Activated T-helper 1 cell treated with anti-CD3 and anti-CD28 coated beads, Interleukin-12 subunit alpha, Interleukin-12 subunit beta, Interleukin-2, Interleukin-4 antibody, amounts not matched to agents 30 ng/mL and 10 ng/mL and 1 ng/mL, durations not matched to agents 14 hours and 24 hours and 36 hours (primary cell): ENCODE measurements at places on chromosomes 3 and 15. TPM values are rescaled to one million over a fixed set of nuclear protein-coding genes. Genes with fewer than 3 reads are reported as not detected.
A peak's percentile ranks its signal among the peaks of the same experiment; 100 is the strongest.

RCN2 gene
- total RNA-seq, result 39.9 and 42.2 TPM in 2 replicates

DNA sequence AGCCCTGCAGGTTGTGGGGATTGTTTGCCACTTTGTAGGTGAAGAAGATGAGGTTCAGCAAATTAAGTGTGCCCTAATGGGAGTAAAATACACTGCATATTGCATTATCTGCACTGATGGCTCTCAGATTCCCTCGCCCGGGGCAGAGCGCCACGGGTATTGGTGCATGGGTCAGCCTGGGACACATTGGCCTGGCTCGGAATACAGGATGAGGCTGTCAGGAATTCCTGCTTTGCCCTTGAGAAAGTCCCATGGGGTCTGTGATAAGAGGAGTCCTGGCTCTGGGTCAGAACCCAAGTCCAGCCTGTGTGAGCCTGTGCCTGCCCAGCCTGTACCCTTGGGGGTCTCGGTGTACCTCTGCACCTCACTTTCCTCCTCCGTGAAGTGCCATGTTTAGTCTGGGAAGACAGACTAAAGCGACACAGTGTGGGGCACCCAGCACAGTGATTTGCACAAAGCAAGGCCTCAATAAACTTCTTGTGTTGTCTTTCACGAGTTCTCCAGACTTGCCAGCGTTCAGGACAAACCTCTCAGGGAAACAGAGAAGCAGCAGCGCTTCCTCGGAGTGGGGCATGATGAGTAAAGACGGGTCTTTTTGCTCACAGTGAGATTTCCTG is 107.6 kb downstream of the LRRK1 start:
- no peaks in the 10 kb centered on the region for H3K36me3 ChIP-seq
- peaks cover 8% of the 10 kb centered on the region for H3K27me3 ChIP-seq
- H3K4me3 ChIP-seq, result no peak overlapping the region

DNA sequence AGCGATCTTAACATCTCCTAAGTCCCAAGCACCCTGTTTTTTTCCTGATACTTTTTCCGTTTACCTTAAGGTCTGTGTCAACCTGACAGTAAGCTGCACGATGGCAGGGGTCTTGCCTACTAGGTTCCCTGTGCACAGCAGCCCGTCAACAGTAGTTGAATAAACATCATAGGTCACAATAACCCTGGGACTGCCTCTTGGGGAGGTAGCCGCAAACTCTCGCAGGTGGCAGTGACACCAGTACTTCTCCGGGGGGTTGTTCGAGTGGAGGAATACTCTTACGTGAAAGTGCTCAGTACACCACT is 365 bp upstream of the PDCD6IP start:
- H3K4me3 ChIP-seq, result peak overlapping the region; percentile 95
- no peak for DNase-seq
- peaks cover 15% of the 10 kb centered on the region for H3K36me3 ChIP-seq
- H3K27ac ChIP-seq, result peak overlapping the region; percentile 95

- H3K36me3 ChIP-seq, result peaks cover 6% of the 10 kb centered on the region
- no peaks in the 10 kb centered on the region for H3K27me3 ChIP-seq
- no peak overlapping the region for H3K4me3 ChIP-seq
- no peak overlapping the region for H3K27ac ChIP-seq
- peaks cover 13% of the 10 kb centered on the region for H3K4me1 ChIP-seq
Observed at GRCh38 chr3:57783186-57784088, 27.3 kb downstream of the SLMAP start.

DNA sequence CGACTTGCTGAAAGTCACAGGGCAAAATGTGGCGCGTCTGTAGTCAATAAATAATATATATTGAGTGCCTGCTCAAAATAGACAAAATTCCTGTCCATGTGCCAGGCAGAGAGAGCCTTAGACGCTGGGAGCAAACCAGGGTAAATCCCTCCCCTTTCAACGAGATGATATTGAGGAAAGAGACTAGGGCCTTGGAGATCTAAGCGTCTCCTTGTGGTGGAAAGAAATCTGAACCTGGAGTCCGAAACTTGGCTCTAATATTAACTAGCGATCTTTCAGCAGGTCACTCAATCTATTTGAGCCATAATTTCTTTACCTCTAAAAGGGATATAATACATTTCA is 348 bp upstream of the DPP8 start:
- H3K27ac ChIP-seq, result peak overlapping the region; percentile 90
- peaks cover 7% of the 10 kb centered on the region for H3K36me3 ChIP-seq
- no peaks in the 10 kb centered on the region for H3K27me3 ChIP-seq
- H3K4me3 ChIP-seq, result peak overlapping the region; percentile 90

PROK2 gene
- not detected in 2 replicates for total RNA-seq

DNA sequence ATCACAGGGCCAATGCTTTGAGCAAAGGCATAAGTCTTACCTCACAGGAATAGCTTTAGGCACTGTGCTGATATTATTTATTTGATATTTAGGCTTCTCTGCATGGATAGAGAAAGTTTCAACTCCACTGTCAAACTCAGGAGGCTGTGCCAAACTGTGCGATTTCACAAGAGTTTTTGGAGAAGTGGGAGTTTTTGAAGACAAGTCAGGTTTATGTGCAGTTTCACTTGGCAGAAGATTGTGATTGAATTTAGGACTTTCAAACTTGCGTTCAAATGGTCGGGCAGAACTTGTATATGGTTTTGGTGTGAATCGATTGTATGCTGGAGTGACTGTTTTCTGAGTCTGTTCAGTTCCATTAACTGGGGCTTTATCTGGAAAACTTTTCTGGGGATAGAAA is 113.7 kb downstream of the TJP1 start:
- no peaks in the 10 kb centered on the region for H3K27me3 ChIP-seq
- H3K4me3 ChIP-seq, result no peak overlapping the region
- DNase-seq, result no peak
- H3K36me3 ChIP-seq, result no peaks in the 10 kb centered on the region
- no peaks in the 10 kb centered on the region for H3K4me1 ChIP-seq

DNA sequence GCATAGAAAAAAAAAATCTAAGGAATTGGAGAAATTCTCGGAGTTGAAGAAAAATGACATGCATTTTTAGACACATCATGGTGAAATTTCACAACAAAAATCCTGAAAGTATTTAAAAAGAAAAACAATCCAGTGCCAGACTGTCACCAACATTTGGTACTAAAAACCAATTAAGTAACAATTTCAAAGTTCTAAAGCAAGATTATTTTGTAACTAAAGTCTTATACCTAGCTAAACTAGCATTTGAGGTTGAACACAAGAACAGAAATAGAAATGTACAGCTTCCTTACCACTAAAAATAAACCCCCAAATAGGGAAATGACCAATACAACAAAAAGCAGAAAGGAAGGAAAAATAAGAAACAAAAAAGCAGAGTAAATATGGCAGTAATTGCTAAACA is 11.9 kb downstream of the TOMM70 start:
- DNase-seq, result no peak
- peaks cover 16% of the 10 kb centered on the region for H3K4me1 ChIP-seq
- H3K36me3 ChIP-seq, result peaks cover 35% of the 10 kb centered on the region
- H3K27ac ChIP-seq, result no peak overlapping the region
- H3K4me3 ChIP-seq, result no peak overlapping the region

GRCh38 chr3:158205994-158206393 is 96.1 kb downstream of the RSRC1 start:
- no peaks in the 10 kb centered on the region for H3K4me1 ChIP-seq
- H3K36me3 ChIP-seq, result peaks cover 12% of the 10 kb centered on the region
- no peak for DNase-seq
- no peak overlapping the region for H3K4me3 ChIP-seq
- H3K27ac ChIP-seq, result no peak overlapping the region
- no peaks in the 10 kb centered on the region for H3K27me3 ChIP-seq

GRCh38 chr3:15795651-15796308 is 2.0 kb downstream of the ANKRD28 start:
- peak overlapping the region; percentile 88 for H3K4me3 ChIP-seq
- peaks cover 22% of the 10 kb centered on the region for H3K36me3 ChIP-seq
- peaks cover 88% of the 10 kb centered on the region for H3K4me1 ChIP-seq
- H3K27me3 ChIP-seq, result no peaks in the 10 kb centered on the region
- DNase-seq, result no peak

- H3K27ac ChIP-seq, result no peak overlapping the region
- no peaks in the 10 kb centered on the region for H3K36me3 ChIP-seq
- DNase-seq, result no peak
- H3K27me3 ChIP-seq, result no peaks in the 10 kb centered on the region
- no peaks in the 10 kb centered on the region for H3K4me1 ChIP-seq
Observed at GRCh38 chr15:45337224-45337623, 41.1 kb downstream of the GATM start.

DNA sequence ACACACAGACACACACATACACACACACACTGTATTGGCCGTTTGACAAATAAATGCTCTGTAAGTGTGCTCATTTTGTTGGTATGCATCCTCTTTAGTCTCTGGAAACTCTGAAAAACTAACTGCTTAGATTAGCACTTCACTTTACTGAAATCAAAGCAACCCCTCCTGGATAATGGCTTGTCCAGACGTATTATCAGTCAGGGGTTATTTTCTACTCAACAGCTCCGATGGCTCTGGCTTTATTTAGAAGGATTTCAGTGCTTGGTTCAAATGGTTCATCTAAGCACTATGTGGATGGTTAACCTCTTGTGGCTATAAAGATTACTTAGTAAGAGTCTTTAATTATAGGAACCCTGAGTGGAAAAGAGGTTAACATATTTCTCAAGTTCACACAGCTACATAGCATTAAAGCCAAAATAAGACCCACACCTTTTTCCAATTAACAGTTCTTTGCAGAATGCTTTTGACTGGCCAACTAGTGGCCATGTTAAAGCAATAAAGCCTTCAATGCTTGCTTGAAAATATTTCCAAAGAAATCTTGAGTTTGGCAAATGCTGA is 516.1 kb upstream of the NAALADL2 start:
- H3K36me3 ChIP-seq, result no peaks in the 10 kb centered on the region
- no peak for DNase-seq
- H3K4me1 ChIP-seq, result no peaks in the 10 kb centered on the region
- H3K4me3 ChIP-seq, result no peak overlapping the region
- H3K27ac ChIP-seq, result no peak overlapping the region
- no peaks in the 10 kb centered on the region for H3K27me3 ChIP-seq
